Naive thymus-derived CD8-positive, alpha-beta T cell (primary cell): ENCODE measurements at places on chromosomes 11 and 22.

- H3K4me3 ChIP-seq, result no peak overlapping the region
- H3K27me3 ChIP-seq, result no peaks in the 10 kb centered on the region
- no peak for DNase-seq
- peaks cover 7% of the 10 kb centered on the region for H3K4me1 ChIP-seq
Observed at GRCh38 chr11:48164836-48165235, 51.8 kb upstream of the OR4B1 start.

GRCh38 chr11:16917941-16918340 is 96.3 kb downstream of the PLEKHA7 start:
- no peaks in the 10 kb centered on the region for H3K4me1 ChIP-seq
- no peak overlapping the region for H3K4me3 ChIP-seq
- no peak for DNase-seq
- H3K36me3 ChIP-seq, result no peaks in the 10 kb centered on the region

DNA sequence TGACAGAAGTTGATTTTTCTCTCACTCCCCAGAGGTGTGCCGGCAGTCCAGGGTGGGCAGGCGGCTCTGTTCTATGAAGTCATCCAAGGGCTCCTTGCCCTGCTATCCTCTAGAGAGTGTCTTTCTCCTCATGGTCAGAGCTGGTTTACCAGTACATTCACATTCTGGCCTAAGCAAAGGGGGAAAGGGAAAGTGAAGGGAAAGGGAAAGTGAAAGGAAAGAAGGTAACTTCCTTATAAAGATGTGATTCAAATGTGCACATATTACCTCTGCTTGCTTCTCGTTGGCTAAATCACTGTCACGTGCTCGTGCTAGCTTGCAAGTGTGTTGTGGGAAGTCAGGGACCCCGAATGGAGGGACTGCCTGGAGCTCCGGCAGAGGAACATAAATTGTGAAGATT is 2.9 kb upstream of the HTATIP2 start:
- peaks cover 40% of the 10 kb centered on the region for H3K4me1 ChIP-seq
- peak overlapping the region; percentile 94 for H3K27ac ChIP-seq
- DNase-seq, result peak; percentile 54
- peak overlapping the region; percentile 64 for H3K4me3 ChIP-seq

GRCh38 chr11:73227571-73228211 is 9.6 kb downstream of the P2RY2 start:
- no peaks in the 10 kb centered on the region for H3K4me1 ChIP-seq
- H3K36me3 ChIP-seq, result no peaks in the 10 kb centered on the region
- DNase-seq, result no peak
- H3K27me3 ChIP-seq, result peaks cover 11% of the 10 kb centered on the region

GRCh38 chr11:18438691-18439090 is 17.0 kb upstream of the LDHAL6A start:
- no peak for DNase-seq
- peaks cover 23% of the 10 kb centered on the region for H3K36me3 ChIP-seq
- H3K4me1 ChIP-seq, result no peaks in the 10 kb centered on the region
- no peak overlapping the region for H3K4me3 ChIP-seq
- H3K27me3 ChIP-seq, result no peaks in the 10 kb centered on the region

DNA sequence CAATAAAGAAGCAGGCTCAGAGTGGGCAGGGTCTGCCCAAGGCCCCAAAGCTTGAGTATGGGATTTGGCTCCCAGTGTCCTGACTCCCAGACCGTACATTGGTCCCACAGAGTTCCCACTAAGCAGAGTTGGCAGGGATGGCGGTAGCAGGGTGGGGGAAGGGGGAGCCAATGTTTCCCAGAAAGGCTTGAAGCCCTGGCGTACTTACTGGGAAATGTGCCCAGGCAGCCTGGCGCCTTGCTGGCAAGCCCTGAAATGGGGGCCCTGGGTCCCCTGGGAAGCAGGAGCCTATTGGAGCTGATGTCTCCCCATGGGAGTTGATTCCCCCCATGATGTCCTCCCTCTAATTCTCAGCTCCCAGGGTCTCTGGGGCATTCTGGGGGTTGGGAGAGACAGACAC is 9.3 kb downstream of the ARHGEF17 start:
- no peak for DNase-seq
- no peak overlapping the region for H3K27ac ChIP-seq
- no peaks in the 10 kb centered on the region for H3K36me3 ChIP-seq
- H3K4me3 ChIP-seq, result no peak overlapping the region
- H3K4me1 ChIP-seq, result peaks cover 7% of the 10 kb centered on the region

GRCh38 chr22:49810363-49811019 is 17.2 kb downstream of the BRD1 start:
- H3K27ac ChIP-seq, result peak overlapping the region; percentile 79
- H3K4me3 ChIP-seq, result peak overlapping the region; percentile 59
- no peaks in the 10 kb centered on the region for H3K27me3 ChIP-seq

GRCh38 chr11:36757075-36757474 is 159.0 kb upstream of the RAG2 start:
- DNase-seq, result no peak
- H3K4me1 ChIP-seq, result no peaks in the 10 kb centered on the region
- no peak overlapping the region for H3K4me3 ChIP-seq

DNA sequence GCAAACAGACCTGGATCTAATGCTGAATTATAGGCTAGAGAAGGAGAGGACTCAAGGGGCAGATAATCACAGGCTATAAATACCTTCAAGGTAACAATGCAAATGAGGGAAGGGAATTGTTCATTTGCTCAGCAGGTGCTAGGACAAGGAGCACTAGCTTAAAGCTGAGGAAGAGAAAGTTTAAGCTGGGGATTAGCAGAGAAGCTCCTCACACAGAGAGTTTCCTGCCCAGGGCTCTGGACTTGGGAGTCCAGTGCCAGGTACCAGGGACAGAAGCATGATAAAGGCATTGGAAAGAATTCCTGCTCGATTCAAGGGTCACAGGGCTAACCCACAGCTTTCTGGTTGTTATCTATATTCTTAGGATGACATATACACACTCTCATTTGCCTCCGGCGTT is 509.9 kb downstream of the NTM start:
- H3K4me3 ChIP-seq, result no peak overlapping the region
- no peaks in the 10 kb centered on the region for H3K27me3 ChIP-seq
- no peak overlapping the region for H3K27ac ChIP-seq
- H3K4me1 ChIP-seq, result no peaks in the 10 kb centered on the region

DNA sequence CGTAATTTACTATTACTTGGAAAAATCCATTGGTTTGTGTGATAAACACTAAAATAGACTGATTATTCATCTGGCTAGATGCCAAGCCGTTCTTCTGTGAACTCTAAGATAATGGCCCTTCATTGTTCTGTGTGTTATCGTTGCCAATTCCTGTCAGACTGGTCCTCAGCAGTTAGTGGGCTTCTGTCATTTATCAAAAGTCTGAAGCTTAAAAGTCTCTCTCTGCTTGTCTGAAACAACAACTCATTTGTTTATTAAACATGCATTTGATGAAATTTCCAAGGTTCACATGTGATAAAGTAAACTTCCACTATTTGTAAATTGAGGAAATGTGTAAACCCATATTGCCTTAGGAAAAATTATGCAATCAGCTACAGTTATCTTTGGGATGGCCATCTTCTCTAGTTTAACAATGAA is 21.1 kb upstream of the RDX start:
- no peak for DNase-seq
- peaks cover 3% of the 10 kb centered on the region for H3K27me3 ChIP-seq
- no peak overlapping the region for H3K4me3 ChIP-seq

DNA sequence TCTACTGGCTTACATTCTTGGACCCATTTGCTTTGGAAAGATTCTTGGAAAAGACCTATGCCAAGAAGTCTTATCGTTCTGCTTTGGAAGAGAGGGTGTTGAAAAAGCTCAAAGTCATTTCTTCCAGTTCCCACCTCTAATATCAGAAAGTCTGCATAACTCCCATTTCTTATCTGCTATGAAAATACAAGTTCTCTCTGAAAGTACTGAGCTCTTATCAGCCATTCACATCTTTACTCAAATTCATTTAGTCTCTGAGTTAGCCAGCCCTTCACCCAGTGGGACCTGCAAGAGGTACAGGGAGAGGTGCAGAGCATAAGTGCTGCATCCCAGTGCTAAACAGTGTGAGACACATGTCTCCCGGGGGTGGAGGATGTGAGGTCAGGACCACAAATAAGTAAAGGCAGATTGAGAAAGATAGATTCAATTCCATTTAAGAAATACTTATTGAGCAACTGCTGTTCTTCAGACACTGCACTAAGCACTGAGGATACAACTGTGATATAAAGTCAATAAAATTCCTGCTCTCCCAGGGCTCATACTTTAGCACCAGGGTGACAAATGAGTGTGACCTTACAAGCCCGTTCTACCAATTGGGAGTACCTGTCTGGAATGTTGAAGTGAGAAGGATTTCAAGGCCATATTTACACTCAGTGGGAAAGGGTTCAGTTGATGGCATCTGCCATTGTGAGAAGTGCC is 76.7 kb downstream of the PISD start:
- H3K27ac ChIP-seq, result no peak overlapping the region
- H3K4me3 ChIP-seq, result no peak overlapping the region
- H3K4me1 ChIP-seq, result peaks cover 21% of the 10 kb centered on the region
- H3K27me3 ChIP-seq, result no peaks in the 10 kb centered on the region
- no peak for DNase-seq

GRCh38 chr11:27212248-27212780 is 150.7 kb downstream of the CCDC34 start:
- no peak overlapping the region for H3K27ac ChIP-seq
- H3K4me3 ChIP-seq, result no peak overlapping the region
- H3K27me3 ChIP-seq, result peaks cover 4% of the 10 kb centered on the region
- no peaks in the 10 kb centered on the region for H3K4me1 ChIP-seq

GRCh38 chr11:126518972-126519690 is 163.6 kb downstream of the ST3GAL4 start:
- peaks cover 19% of the 10 kb centered on the region for H3K27me3 ChIP-seq
- no peak for DNase-seq
- H3K4me3 ChIP-seq, result no peak overlapping the region
- H3K4me1 ChIP-seq, result no peaks in the 10 kb centered on the region
- H3K27ac ChIP-seq, result no peak overlapping the region

DNA sequence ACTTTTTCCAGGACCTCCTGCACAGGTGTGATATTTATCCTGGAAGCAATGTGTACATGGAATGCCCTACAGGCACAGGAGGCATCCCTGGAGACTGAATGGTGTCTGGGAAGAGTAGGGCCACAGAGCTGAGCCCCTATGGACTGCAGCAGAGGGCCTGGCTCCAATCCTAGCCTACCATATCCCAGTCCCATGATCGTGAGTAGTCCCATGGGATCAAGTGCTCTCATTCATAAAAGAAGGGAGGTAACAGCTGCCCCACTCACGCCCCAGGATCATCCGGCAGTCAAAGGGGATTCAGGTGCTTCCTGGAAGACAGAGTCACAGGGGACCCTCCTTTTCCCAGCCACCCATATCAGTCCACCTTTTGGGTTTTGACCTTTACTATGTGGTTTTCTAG is 24.0 kb downstream of the ANKK1 start:
- no peak for DNase-seq
- no peak overlapping the region for H3K27ac ChIP-seq
- no peaks in the 10 kb centered on the region for H3K36me3 ChIP-seq
- no peaks in the 10 kb centered on the region for H3K27me3 ChIP-seq

- no peak overlapping the region for H3K4me3 ChIP-seq
- DNase-seq, result no peak
Observed at GRCh38 chr22:50706481-50707125, 31.4 kb upstream of the ACR start.

DNA sequence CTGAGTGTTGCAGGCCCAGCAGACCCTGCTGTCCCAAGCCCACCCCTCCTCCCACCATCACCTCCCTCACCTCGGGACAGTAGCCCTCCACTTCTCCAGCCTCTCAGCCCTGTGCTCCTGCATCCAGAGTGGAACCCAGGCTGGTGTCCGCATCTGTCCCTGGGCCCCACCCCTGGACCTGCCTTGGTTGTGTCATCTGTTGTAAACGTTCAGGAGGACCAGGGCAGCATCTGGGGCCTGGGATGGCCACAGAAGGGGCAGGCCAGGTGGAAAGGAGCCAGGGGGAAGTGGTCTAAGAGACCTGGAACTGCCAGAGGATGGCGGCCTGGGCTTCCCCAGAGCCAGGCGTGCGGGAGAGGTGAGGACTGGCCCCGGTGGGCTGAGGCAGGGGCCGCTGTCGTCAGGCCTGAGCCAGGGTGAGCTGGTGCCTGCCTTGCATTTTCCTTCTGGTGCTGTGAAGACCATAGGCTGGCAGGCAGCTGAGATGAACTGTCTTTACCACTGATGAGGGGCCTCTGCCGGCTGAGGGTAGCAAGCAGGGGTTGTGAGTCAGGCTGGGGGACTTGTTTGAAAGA is 26.1 kb upstream of the MGAT3 start:
- no peak overlapping the region for H3K4me3 ChIP-seq
- H3K36me3 ChIP-seq, result peaks cover 8% of the 10 kb centered on the region
- no peaks in the 10 kb centered on the region for H3K4me1 ChIP-seq
- no peaks in the 10 kb centered on the region for H3K27me3 ChIP-seq
- H3K27ac ChIP-seq, result no peak overlapping the region

DNA sequence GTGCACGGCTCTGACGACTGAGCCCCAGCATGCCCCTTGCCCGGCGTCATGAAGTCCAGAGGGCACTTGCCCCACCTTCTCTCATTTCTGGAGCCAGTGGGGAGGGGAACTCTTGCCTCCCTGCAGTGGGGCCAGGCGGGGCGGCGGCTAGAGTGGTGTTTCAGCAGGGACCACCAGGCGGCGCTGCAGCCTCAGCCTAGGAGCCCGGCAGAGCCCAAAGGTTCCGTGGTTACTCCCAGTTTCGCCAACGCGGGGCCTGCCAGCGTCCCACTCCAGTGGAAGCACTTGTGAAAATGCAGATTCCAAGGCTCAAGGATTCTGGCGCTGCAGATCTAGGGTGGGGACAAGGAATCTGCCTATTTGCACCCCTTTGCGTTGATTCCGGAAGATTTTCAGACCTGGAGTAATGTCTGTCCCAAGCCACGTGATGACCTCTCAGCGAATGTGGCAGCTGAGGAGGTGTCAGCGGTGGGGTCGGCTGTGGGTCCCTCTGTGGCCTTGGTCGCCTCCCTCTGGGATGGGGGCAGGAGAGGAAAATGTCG is 55.7 kb downstream of the CD82 start:
- H3K36me3 ChIP-seq, result no peaks in the 10 kb centered on the region
- DNase-seq, result no peak
- H3K4me3 ChIP-seq, result no peak overlapping the region
- H3K27ac ChIP-seq, result peak overlapping the region; percentile 36
- no peaks in the 10 kb centered on the region for H3K27me3 ChIP-seq

DNA sequence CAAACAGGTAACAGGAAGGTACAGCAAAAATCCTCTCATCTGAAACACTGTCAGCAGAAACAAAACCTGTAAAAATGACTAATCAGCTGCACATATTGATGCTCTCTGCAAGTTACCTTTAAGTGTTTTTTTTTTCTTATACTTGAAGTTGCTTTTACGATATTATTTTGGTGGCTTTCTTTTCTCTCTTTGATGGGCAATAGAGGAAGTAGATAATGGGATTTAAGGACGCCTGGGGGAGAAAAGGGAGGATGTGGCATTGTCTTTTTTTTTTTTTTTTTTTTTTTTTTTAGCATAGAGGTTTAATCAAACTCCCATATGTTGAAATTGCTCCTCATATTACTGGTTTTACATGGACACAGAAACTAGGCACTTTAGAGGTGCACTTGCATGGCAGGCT is 11.4 kb upstream of the ADSL start:
- H3K27me3 ChIP-seq, result no peaks in the 10 kb centered on the region
- H3K36me3 ChIP-seq, result peaks cover 10% of the 10 kb centered on the region
- H3K27ac ChIP-seq, result peak overlapping the region; percentile 80
- no peak for DNase-seq
- H3K4me3 ChIP-seq, result peak overlapping the region; percentile 76
- peaks cover 86% of the 10 kb centered on the region for H3K4me1 ChIP-seq
